ENCODE measurements at places on chromosomes 6 and 20. TPM values are rescaled to one million over a fixed set of nuclear protein-coding genes. Genes with fewer than 3 reads are reported as not detected.

IYD gene
- total RNA-seq = not detected

DEFB114 gene
- not detected for total RNA-seq

- H3K4me1 ChIP-seq = no peaks in the 10 kb centered on the region
- no peaks in the 10 kb centered on the region for H3K27me3 ChIP-seq
- DNase-seq = no peak
- no peak overlapping the region for H3K4me3 ChIP-seq
- peaks cover 11% of the 10 kb centered on the region for H3K36me3 ChIP-seq
These were observed 22.7 kb downstream of the TAF11 start for GRCh38 chr6:34865107-34865506.

GRCh38 chr6:90436403-90436802 is 139.8 kb upstream of the BACH2 start:
- H3K27me3 ChIP-seq = no peaks in the 10 kb centered on the region
- no peak for DNase-seq
- peaks cover 28% of the 10 kb centered on the region for H3K4me1 ChIP-seq
- peaks cover 24% of the 10 kb centered on the region for H3K36me3 ChIP-seq
- no peak overlapping the region for H3K4me3 ChIP-seq

DNA sequence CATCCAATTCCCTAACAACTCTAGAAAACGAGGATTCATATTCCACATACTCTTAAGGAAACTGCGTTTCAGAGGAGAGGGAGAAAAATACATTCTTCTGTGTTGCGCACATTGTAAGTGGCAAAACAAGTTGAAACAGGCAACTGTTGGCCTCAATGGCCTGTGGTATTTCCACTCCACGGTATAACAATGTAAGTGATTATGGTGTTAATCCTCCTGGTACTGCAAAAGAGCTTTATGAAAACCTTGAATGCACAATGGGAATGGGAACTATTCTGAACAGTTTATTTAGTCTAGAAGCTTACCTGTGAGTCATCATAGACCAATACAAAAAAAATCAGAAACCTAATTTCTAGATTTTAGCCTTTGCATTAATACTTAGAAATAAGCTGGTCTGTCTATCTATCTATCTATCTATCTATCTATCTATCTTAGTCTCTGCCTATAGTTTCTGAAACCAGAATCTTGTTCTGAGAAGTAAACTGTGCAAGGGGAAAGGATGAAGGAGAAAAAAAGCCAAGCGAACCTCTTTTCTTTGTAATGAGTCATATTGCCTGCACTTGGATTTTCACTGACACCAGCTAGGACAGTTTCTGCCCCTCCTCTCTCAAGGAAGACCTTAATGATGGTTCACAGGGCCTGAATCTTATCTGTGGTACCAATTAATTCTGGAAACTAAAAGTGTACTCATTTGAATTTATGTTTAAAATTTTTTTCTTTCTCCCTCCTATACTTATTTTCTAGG is 101.5 kb downstream of the RNF144B start:
- no peak overlapping the region for H3K4me3 ChIP-seq
- no peak overlapping the region for H3K27ac ChIP-seq
- peaks cover 13% of the 10 kb centered on the region for H3K4me1 ChIP-seq
- no peaks in the 10 kb centered on the region for H3K36me3 ChIP-seq
- peaks cover 14% of the 10 kb centered on the region for H3K27me3 ChIP-seq

- no peak overlapping the region for H3K27ac ChIP-seq
- H3K4me3 ChIP-seq = no peak overlapping the region
- no peaks in the 10 kb centered on the region for H3K4me1 ChIP-seq
- H3K36me3 ChIP-seq = no peaks in the 10 kb centered on the region
- no peaks in the 10 kb centered on the region for H3K27me3 ChIP-seq
These were observed 50.7 kb downstream of the NOX3 start for GRCh38 chr6:155404937-155405336.

- DNase-seq = no peak
- peaks cover 6% of the 10 kb centered on the region for H3K4me1 ChIP-seq
- H3K4me3 ChIP-seq = no peak overlapping the region
- H3K27ac ChIP-seq = no peak overlapping the region
- H3K27me3 ChIP-seq = no peaks in the 10 kb centered on the region
These were observed 224.9 kb downstream of the FARS2 start for GRCh38 chr6:5486214-5486613.
